CD4-positive, alpha-beta T cell treated with Interleukin-2 at 100 ng/mL for 4 hours (primary cell): ENCODE measurements at places on chromosomes 11 and 22.

GRCh38 chr11:45852018-45852711 lies 4.9 kb downstream of the CRY2 start:
- DNase-seq = no peak

- no peak for DNase-seq
Observed at GRCh38 chr11:26229981-26230380, 101.9 kb upstream of the ANO3 start.

- DNase-seq = no peak
Observed at GRCh38 chr11:73999581-74000306, 9.1 kb downstream of the UCP3 start.

DNA sequence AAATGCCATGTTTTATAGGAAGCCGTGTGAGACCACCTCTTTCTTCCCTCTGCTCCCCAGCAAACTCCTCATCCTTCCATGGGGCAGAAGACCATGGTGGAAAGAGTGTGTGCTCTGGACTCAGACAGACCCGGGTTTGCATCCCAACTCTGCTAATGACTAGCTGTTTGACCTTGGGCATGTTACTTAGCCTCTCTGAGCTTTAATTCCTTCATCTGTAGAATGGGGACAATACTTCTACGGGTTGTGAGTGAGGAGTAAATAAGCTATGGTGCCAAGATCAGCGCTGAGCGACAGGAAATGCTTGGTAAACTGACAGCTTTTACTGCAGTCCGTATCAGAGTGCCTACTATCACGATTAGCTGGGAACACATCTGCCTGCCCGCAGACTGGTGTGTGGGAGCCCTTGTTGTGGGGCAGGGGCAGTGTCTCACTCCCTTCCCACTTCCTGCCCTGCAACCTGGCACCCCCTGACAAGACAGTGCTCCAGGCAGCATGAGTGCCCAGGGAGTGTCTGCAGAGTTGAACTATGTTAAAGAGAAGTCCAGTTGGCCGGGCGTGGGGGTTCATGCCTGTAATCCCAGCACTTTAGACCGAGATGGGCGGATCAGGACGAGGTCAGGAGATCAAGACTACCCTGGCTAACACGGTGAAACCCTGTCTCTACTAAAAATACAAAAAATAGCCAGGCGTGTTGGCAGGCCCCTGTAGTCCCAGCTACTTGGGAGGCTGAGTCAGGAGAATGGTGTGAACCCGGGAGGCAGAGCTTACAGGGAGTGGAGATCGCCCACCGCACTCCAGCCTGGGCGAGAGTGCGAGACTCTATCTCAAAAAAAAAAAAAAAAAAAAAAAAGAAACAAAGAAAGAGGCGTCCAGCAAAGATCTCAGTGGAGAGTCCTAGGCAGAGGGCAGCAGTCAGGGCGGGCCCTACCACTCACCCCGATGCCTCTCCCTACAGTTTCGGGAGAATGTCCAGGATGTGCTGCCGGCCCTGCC lies 2.2 kb downstream of the SEC14L2 start:
- DNase-seq = peak; percentile 2

- no peak for DNase-seq
Observed at GRCh38 chr22:49582181-49582580, 245.5 kb downstream of the BRD1 start.

DNA sequence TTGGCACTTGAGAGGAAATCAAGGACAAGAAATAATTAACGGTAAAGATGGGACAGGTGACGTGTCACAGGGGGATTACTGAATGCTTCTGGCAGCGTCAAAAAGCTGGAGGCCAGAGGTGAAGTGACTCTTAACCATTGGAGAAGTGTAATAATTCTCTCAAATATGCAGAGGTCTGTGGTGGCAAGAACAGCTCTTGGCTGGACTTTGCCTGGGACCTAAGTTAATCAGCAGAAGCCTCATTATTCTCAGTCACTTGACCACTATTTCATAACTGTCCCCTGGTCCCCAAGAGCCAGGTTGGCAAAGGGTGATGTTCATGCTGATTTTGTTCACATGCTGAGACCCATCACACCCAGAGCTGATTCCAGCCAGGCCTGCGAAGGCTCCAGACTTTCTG lies 72.9 kb downstream of the TIMP3 start:
- no peak for DNase-seq

DNA sequence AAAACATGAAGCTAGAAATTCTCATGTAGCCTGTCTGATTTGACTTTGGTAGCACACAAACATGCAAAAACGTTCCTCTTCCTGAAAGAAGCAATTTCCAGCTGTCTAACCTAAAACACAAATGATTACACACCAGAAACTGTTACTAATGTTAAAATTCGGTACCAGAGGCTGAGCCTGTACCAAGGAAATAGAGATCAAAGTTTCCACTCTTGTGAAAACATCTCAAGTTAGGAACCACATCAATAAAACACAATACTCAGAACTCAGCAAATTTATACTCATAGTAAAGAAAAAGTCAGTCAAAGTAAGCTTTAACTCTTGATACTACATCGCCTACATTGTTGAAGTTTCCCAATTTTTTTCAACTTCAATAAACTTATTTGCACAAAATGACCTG lies 107.8 kb downstream of the FCHSD2 start:
- DNase-seq = peak; percentile 59

DNA sequence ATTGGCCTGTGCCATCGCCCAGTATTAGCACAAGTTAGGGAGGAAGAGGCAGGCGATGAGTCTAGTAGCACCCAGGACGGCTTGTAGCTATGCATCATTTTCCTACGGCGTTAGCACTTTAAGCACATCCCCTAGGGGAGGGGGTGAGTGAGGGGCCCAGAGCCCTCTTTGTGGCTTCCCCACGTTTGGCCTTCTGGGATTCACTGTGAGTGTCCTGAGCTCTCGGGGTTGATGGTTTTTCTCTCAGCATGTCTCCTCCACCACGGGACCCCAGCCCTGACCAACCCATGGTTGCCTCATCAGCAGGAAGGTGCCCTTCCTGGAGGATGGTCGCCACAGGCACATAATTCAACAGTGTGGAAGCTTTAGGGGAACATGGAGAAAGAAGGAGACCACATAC lies 4.3 kb downstream of the TMEM25 start:
- DNase-seq = no peak

DNA sequence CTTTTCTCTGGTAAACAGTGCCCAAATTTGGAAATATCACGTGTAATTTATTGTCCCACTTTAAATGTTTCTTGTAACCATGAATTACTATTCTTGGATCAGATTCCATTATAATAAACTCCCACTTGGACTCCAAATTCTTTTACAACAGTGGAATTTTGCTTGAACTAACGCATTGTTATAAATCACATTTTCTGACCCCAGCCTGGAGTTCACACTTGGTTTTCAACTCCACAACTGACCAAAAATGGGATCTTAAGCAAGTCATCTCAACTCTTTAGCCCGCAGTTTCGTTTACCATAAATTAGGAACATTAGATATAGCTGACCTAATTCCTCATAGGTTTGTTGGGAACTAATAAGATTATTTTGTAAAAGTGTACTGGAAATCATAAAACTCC lies 336.8 kb upstream of the NCAM1 start:
- no peak for DNase-seq

DNA sequence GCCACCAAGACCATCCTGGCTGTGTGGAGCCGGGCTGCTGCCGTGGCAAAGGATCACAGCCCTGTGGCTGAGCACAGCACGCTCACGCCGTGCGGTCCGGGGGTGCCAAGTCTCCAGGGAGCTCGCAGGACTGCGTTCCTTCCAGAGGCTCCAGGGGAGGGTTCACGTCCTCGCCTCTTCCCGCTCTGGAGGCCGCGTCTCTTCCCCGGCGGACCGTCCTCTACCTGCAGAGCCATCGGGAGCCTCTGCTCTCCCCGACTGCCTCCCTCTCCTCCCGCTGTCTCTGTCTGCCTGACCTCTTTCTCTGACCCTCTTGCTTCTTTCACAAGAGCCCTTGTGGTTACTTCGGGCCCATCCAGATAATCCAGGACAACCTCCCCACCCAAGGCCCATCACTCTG lies 11.4 kb upstream of the MUC5AC start:
- DNase-seq = no peak

GRCh38 chr11:57378186-57378585 lies 2.8 kb downstream of the PRG3 start:
- no peak for DNase-seq

DNA sequence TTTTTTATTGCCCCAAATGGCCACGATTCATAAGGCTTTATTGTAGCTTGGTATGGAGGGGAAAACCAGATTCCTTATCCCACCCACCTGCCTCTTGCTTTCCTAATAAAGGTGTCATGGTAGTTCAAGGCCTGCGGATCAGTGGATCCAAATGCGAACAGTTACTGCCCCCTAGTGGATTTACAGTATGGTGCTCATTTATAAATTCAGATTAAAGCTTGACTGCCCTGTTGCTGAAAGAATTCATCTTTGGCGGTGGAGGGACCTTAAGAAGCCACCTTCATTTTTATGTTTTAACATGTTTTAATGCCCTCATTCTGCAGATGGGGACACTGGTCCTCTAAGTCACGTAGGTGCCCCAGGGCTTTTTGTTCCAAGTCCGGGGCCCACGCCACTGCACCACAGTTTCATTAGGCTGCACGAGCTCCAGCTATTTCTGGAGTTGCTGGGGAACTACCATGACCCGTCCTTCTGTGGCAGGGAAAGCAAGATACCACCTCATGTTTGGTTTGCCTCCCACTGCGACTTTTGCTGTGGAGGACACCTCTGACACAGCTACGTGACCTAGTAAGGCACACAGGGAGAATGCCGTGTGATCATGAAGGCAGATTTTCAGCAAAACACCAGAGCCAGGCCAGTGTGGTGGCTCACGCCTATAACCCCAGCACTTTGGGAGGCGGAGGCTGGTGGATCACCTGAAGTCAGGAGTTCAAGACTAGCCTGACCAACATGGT lies 15.6 kb upstream of the INCENP start:
- DNase-seq = peak; percentile 77
